ENCODE measurements at places on chromosomes 5 and 9. TPM values are rescaled to one million over a fixed set of nuclear protein-coding genes. Genes with fewer than 3 reads are reported as not detected.

GRCh38 chr5:171494452-171495121 is 75.1 kb downstream of the FGF18 start:
- DNase-seq: peak; percentile 64

Gene CNTNAP3
- total RNA-seq: 4.8 TPM

DNA sequence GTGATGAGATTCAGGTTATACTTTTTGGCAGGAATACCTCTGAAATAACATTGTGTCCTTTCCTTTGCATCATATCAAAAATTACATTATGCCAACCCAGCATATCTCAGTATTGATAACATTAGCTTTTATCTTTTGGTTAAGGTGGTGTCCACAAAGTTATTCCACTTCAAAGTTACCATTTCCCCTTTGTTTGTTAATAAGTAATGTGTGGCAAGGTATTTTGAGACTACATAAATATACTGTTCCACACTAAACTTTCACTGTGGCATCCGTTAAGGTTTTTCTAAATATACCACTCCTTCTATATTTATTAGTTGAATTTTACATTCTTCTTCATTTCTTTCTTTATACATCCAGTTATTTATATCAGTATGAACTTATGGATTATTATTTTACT is 14.1 kb upstream of the ARHGEF37 start:
- no peak for DNase-seq

Gene NOTCH1
- 76.7 TPM for total RNA-seq

GRCh38 chr9:98721643-98722042 is 12.9 kb upstream of the GABBR2 start:
- DNase-seq: no peak

- DNase-seq: no peak
Measured at GRCh38 chr5:127899214-127899610, 184.4 kb upstream of the SLC12A2 start.

GRCh38 chr5:119741691-119742090 is 112.3 kb downstream of the FAM170A start:
- no peak for DNase-seq

- no peak for DNase-seq
Measured at GRCh38 chr5:94276751-94277150, 341.7 kb downstream of the KIAA0825 start.

GRCh38 chr5:14061106-14061505 is 82.0 kb upstream of the TRIO start:
- DNase-seq: no peak

DNA sequence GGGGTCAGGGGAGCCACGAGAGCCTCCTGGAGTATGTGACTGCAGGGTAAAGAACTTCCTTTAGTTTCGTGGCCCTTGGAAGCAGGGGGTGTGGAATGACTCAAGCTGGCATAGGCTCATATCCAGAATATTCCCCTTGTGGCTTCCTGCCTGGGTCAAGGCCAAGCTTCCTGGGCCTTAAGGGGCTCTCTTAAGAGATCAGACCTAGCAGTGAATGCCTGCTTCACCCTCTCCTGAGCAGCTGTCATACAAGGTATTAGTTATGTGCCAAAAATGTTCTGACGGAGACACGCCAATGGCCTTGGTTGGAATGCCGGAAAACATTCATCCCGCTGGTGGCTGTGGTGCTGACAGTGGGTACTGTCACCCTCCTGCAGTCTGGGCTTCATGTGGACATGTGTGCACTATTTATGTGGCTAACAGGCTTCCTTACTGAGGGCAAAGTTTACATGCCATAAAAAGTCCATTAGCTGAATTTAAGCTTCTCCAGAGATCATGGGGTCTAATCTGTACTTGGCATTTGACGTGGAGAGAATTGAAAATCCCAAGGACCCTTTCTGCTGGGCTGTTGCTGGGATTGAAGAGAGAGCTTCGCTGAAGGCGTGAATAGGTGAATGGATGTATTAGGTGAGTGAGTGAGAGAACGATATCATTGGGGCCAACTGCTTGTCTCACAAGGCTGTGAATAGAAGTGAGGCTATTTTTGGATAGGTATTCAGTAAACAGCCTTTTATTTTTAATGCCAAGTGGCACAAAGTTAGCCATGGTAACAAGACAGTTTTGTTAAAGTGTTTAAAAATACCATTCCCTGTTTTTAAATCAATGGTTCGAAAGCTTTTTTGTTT is 156.8 kb downstream of the MACROH2A1 start:
- DNase-seq: no peak

- DNase-seq: no peak
Measured at GRCh38 chr5:67146574-67146973, 50.0 kb downstream of the CD180 start.

- DNase-seq: no peak
Measured at GRCh38 chr5:151476016-151476415, 28.6 kb downstream of the SLC36A1 start.

Gene PCDHGA10
- 11.0 TPM for total RNA-seq

- no peak for DNase-seq
Measured at GRCh38 chr5:173873306-173873922, 14.7 kb upstream of the CPEB4 start.
